ENCODE measurements at places on chromosomes 12 and 14.
A peak's percentile ranks its signal among the peaks of the same experiment; 100 is the strongest.

DNA sequence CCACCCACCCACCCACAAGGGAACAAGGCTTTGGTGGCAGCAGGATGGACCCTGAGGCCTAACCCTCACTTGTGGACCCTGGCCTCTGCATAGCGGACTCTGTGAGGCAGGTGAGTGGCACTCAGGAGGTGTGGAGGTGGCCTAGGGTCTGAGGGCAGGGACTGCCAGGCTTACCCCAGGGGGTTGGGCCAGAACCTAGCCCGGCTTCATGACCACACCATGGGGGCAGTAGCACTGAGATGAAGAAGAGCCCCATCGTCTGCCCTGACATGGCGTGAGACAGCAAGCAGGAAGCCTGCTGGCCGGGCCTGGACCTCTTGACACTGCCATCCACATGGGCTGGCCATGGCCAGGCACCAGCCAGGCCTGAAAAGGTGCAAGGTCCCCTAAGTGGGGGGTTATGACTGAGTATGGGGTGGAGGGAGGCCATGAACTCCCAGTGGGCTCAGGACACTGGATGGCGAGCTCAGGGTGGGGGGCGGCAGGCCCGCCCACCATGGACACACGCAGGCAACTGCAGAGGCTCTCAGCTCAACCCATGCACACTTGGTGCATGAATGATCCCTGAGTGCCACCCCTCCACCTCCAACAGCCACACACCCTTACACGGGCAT lies 29.3 kb downstream of the JAG2 start:
- no peak for DNase-seq

DNA sequence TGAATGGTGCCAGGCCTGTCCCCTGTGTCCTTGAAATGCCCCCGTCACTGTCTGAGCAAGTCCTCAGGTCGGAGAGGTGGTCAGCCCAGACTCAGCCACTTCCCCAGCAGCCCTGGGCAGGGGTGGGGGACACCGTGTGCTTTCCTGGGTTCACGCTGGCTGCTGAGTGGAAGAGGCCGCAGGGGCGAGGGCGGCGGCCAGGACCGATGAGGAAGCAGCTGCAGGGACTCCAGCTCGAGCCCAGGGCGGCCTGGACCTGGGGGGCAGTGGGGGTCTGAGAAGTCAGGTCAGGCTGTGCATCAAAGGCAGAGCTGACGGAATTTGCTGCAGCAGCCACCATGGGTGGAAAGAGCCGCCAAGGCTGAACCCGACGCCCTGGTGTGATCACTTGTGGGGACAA lies 28.4 kb downstream of the NOC4L start:
- DNase-seq, result no peak

- DNase-seq, result no peak
Measured at GRCh38 chr12:72270961-72271360, 1.2 kb upstream of the TRHDE start.

DNA sequence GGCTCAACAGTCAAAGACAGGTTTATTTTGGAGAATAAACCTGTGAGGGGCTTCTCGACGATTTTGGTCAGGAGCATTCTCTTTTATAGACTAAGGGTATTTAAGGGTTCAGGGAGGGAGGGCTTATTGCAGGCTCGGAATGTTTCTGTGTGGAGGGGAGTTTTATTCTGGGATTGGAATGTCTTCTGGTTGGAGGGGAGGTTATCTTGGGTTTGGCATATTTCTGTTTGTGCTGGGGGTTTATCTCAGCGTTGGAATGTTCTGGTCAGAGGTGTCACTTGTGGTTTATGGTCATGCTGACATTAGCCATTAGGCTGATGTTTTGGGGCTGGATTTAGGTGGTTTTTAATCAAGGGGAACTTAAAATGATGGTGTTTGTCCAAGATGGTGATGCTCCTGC lies 103.9 kb downstream of the SUDS3 start:
- DNase-seq, result no peak

- no peak for DNase-seq
Measured at GRCh38 chr14:89302396-89302950, 114.6 kb downstream of the FOXN3 start.

DNA sequence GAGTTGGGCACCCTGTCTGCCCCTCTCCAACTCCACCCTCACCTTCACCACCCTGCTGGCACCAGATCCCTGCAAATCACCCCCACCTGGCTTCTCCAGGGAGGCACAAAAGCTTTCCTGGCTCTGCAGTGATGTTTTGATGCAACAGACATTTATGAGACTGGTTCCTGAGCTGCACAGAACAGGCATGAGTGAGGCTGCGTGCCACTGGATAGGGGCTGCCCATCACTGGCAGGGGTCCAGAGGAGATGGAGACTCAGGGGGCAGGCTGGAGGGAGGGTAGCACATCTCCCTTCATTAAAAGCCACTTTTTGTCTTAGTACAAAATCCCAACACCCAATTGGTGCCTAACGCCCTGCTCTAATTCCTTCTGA lies 17.3 kb upstream of the ZDHHC22 start:
- DNase-seq, result no peak

GRCh38 chr12:53770281-53770680 lies 18.5 kb upstream of the CISTR start:
- no peak for DNase-seq

DNA sequence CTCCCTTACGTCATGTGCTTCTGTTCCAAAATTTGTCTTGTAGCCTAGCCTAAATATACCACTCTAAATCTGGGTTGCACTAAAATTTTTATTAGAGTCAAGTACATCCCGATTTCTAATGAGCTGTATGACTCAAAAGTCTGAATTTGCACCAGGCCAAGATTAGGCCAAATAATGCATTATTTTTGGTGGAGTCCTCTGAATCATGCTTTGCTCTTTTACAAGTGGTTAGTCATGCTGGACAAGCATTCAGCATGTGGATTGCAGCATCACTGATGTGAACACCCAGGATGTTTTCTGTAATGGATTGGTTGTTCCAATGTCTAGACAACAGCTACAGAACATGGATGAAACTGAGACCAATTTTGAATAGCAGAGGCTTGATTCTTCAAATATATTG lies 23.7 kb downstream of the HEBP1 start:
- DNase-seq, result no peak

DNA sequence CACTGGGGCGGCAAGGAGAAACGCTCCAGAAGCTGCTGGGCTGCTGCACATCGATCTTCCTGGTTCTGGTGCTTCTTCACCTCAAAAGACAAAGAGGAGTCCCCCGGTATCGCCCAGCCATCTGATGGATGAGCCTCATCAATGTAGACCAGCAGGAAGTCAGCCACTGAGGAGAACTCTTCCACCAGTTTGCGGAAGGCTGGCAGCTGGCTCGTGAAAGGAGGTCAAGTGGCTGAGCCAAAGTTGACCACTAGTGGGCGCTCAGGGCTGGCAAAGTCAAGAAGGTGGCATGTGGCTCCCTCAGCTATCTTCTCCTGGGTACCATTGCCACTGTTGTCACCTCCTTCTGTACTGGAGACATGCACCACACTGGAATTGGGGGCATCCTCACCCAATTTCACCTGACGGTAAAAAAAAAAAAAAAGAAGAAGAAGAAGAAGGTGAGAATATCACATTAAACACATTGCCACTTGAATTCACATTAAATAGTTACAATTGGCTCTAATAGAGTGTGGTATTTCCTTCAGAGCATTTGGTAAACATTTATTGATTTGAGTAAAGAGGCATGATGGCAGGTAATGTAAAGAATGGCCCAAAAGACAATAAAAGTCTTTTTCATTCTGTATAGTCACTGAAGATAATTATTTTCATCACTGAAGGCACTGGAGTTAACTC lies 8.3 kb downstream of the DIO2 start:
- no peak for DNase-seq

DNA sequence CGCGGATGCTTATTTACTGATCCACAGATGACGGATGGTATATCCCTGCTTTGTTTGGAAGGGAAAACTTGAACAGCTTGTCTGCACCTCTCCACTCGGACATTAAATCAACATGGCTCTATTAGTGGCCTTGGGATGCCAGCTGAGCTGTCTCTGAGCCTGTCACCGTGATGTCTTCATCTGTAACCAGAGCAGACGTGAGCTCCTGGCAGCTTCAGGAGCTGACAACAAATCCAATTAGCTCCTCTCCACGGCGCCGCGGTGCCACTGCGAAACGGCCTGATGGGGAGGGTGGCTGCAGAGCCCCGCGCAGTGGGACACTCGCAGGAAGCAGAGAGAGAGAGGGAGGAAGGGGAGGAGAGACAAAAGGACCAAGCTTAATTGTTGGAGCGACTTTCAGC lies 112.3 kb downstream of the PAPOLA start:
- no peak for DNase-seq

- DNase-seq, result no peak
Measured at GRCh38 chr14:51996148-51996746, 6.9 kb downstream of the RTRAF start.

DNA sequence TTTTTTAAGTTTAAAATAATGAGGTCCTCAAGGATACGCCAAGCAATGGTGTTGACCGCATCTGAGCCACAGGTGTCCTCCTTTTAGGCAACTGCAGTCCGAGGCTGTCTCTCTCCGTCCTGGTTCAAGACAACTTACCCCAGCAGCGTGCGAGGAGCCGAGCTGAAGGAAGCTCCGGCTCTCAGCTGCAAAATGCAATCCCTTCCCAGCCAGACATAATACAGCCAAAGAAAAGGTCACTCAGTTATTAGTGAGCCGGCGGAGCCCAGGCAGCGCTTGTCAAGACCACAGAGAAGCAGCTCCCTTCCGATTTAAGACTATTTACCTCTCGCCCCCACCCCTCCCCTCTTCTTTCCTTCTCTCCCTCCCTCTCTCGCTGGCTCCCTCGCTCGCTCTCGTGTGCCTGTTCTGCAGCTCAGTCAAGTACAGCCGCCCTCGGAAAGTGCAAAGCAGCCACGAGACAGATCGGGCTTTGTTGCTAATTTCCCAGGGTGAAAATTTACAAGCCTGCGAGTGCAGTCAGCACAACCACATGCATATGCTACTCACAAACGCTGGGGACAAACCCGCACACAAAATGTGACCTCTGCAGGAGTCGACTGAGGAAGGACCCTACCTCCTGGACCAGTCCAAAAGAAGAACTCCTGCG lies 363 bp upstream of the LMO3 start:
- peak; percentile 14 for DNase-seq

GRCh38 chr12:4486980-4487379 lies 41.4 kb upstream of the FGF6 start:
- DNase-seq, result no peak

DNA sequence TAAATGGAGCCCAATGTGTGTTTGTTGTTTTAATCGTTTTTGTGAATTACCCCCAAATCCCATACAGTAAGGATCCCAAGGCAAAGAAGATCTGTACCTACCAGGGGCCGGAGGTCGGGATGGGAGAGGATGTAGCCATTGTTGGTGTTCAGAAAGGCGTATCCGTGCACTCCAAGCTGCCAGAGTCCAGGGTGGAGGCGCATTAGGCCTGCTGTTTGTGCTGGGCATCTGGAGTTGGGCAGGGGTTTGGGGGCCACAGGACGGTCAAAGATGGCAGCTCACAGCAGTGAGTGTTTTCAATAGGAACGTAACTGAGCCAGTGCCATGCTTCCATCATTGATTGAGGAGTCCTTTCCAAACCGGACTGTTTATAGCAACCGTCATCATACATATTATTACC lies 40.2 kb downstream of the CACNA2D4 start:
- DNase-seq, result no peak

DNA sequence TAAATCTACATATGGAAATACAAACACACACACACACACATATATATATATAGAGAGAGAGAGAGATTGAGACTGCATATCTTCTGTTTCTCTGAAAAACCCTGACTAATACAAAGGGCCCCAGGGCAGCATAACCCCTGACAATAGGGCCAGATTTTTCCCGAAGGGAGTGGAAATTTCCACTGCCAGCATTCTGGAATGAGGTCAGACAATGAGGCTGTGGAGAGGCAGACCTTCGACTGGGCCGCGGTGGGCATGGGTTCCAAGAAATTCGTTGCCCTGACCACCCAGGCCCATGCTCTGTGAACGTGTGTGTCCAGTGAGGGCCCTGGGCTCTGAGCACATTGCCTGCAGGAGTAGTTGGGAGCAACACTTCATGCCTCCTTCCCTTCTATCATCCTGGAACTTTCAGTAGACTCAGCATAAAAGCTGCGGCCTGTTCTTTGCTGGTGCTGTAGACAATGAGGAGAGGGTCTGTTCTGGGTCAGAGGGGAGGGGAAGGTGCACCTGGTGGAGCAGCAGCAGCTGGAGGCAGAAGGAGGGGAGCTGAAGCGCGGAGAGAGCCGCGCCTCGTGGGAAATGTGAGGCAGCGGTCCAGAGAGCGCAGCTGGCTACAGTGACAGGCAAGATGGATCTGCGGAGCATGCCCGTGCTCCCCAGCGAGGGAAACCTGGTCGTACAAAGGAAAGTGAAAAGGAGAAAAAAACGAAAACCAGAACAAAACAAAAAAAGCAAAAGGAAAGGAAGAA lies 25.6 kb upstream of the CCDC60 start:
- no peak for DNase-seq

Measured in large intestine (tissue), 12 donors.